ENCODE measurements at places on chromosomes 1 and 21. TPM values are rescaled to one million over a fixed set of nuclear protein-coding genes. Genes with fewer than 3 reads are reported as not detected.

DNA sequence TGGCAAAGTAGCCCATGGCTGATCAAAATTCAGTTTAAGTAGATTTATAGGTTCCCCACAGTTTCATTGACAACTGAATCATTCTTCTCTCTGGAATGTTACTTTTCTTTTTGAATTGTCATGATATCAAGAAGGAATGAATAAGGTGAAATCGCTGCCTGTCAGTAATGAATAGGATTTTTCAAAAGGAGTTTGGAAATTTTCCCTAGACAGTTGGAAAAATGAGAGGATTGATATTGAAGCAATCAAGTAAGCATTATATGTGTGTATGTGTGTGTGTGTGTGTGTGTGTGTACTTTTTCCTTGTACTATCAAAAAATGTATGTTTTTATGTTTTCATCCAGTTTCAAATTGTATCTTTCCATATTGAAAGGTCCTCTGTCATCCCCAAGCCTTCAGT lies 479.5 kb downstream of the MRPL39 start:
- DNase-seq, result no peak
- no peaks in the 10 kb centered on the region for H3K27me3 ChIP-seq
- H3K4me1 ChIP-seq, result no peaks in the 10 kb centered on the region

GRCh38 chr1:66652556-66652955 lies 99.7 kb upstream of the DYNLT5 start:
- no peak overlapping the region for H3K4me3 ChIP-seq
- H3K27me3 ChIP-seq, result peaks cover 3% of the 10 kb centered on the region
- H3K36me3 ChIP-seq, result no peaks in the 10 kb centered on the region
- H3K27ac ChIP-seq, result no peak overlapping the region
- no peak for DNase-seq

GRCh38 chr1:43639976-43640794 lies 9.8 kb upstream of the KDM4A start:
- H3K36me3 ChIP-seq, result no peaks in the 10 kb centered on the region
- H3K27me3 ChIP-seq, result peaks cover 3% of the 10 kb centered on the region

- H3K27me3 ChIP-seq, result no peaks in the 10 kb centered on the region
- H3K27ac ChIP-seq, result no peak overlapping the region
- no peaks in the 10 kb centered on the region for H3K36me3 ChIP-seq
- H3K4me1 ChIP-seq, result no peaks in the 10 kb centered on the region
- DNase-seq, result no peak
Observed at GRCh38 chr1:53080769-53081168, 18.8 kb downstream of the PODN start.

The TAS1R1 gene
- total RNA-seq, result not detected

All from activated naive CD4-positive, alpha-beta T cell treated with anti-CD3 and anti-CD28 coated beads for 36 hours (primary cell).